HS-27A (cell line): ENCODE measurements at places on chromosomes 13 and 19.

DNA sequence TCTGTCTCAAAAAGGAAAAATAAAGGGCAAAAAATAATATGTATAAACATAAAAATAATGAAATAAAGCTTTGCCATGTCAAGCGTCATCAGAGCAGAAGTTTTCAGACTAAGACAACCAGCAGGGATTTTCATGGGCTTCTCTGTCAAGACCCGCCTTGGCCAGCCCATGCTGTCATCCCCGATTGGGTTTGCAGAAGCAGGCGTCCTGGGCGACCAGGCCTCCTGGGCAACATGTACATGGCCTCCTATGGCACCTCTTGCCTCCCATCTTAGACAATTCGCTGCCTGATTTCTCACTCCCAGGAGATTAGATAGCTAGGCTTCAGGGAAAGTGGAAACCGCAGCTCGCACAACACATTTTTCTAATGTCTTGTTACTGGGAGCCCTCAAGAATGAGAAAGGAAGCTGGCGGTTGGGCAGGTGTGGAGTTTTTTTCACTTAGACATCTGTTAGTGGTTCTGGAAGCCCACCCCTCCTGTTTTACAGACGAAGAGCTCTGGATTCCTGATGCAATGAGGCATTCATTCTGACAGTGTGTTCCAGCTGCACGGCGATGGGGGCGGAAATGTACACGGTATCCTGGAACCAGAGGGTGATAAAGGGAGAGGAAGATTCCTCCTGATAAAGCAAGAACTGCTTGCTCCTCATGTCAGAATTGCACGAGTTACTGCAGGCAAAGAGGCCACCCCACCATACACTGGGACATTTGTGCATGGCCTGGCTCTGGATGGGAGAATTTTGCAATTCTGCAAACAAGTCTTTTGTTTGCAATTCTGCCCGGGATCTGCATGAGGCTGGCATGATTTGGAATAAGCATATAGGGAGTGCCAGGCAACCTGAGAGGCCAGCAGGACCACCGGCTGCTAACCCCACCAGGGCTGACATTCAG is 47.4 kb upstream of the KATNAL1 start:
- no peak for DNase-seq

DNA sequence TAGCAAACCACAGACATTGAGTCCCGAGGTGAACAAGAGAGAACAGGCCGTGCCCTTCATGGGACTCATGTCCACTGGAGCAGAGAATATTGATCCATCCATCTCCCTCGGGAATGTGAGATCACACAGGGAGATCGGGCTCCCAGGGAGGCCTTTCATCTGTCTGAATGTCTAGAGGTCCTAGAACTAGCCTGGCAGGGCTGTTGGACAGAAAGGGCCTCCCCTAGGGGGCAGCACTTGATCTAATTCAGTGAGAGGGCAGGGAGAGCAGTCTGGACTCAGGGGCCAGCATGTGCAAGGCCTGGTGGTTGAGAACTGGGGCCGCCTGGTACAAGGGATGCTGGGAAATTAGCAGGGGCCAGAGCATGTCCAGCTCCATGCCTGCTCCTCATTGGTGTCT is 4.3 kb downstream of the RUVBL2 start:
- DNase-seq = no peak

GRCh38 chr19:3879656-3880055 is 829 bp upstream of the ATCAY start:
- DNase-seq = no peak

DNA sequence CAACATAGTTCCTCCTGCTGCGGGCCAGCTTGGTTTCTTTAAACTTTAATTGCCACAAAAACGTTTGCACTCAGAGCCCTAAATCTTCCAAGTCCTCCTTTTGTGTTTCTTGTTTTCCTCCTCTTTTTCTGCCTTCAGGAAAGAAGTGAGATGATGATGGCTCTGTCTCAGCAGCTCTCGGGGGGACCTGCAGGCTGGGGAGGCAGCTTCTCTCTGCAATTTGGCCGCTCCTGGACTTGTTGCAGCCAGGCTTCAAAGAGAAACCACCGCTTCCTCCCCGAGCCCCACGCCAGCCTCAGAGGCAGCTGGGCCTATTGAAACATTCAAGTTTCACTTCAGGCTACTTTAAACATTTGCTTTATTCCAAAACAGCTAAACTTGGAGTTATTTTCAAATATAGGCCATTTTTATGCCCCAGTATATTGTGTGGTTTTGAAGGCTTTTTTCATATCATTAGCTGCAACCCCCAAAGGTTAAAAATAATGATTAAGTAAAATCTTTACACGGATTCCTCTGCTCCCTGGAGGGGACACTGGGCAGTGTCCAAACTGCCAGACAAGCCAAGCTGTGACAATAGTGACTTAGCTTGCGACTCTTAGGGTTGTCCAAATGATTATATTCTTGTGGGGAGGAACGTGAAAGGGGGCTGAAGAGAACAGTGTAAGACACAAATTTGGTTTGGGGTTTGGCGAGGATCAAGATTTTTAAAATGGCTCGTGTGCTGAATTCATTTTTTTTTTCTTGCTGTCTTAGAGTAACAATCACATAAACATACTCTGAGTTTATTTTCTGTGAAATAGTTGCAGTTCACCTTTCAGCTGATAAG is 330.8 kb downstream of the DLEU7 start:
- no peak for DNase-seq

DNA sequence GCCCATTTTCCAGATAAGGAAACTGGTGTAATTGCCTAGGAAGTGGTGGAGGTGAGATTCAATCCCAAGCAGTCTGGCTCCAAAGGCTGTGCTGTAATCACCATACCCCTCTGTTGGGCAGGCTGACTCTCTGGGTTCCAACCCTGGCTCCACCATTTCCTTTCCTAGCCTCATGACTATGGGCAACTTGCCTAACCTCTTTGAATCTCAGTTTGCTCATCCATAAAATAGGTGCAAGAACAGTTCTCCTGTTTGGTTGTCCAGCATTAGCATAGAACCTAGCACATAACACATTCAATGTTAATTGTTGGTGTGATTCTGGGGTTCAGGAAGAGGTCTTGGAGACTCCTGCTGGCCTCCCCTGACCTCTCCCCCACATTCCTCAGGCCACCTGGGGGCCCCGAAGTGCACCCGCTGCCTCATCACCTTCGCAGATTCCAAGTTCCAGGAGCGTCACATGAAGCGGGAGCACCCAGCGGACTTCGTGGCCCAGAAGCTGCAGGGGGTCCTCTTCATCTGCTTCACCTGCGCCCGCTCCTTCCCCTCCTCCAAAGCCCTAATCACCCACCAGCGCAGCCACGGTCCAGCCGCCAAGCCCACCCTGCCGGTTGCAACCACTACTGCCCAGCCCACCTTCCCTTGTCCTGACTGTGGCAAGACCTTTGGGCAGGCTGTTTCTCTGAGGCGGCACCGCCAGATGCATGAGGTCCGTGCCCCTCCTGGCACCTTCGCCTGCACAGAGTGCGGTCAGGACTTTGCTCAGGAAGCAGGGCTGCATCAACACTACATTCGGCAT is 2.2 kb downstream of the ZNF576 start:
- no peak for DNase-seq

GRCh38 chr13:113420833-113421600 is 32.3 kb downstream of the ADPRHL1 start:
- no peak for DNase-seq

- DNase-seq = no peak
Measured at GRCh38 chr19:48170817-48171347, 402 bp downstream of the ZSWIM9 start.

GRCh38 chr19:34454091-34454490 is 25.9 kb downstream of the UBA2 start:
- no peak for DNase-seq

GRCh38 chr19:13010038-13010991 is 15.0 kb downstream of the NFIX start:
- no peak for DNase-seq

DNA sequence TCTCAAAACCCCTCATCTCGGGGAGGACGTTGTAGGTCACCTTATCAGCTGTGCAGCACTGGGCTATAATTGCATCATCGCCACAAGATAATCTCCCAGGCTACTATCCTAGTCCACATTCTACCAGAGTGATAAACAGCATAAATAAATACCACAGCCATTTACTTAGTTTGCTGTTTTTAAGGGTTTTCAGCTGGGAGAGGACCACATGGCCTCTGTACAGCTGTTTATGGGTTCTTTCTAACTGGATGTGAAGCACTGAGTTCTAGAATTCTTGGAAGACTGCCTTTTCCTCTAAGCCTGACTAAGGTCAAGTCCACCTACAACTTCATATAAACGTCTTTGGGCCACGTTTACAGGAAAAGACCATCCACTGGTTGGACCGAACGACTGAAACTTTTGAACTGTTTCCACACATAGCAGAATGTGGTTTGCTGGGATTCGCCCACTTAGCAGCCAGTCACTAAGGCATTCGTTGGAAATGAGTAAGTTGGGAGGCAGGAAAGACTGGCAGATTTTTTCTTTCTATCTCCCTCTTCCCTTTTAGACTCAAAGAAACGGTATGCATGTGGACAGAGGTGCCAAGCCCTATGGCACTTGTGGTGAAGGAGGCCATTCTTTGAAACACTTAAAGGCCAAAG is 752.5 kb upstream of the SGCG start:
- DNase-seq = no peak

DNA sequence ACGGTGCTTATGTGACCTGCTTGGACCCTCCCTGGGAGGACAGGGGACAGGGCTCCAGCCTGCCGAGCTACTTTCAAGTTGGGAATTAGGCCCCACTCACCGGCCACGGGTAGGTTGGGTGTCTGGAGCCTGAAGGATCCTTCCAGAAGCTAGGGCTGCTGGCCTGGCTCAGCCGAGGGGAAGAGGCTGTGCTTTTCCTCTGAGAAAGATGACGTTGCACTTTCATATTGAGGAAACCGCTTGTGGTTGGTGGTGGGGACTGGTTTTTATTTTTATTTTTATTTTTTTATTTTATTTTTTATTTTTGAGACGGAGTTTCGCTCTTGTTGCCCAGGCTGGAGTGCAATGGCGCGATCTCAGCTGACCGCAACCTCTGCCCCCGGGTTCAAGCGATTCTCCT is at the start of gene TMEM150B:
TMEM150B (minus strand) TSS at position 170 of the 400 bp plus-strand sequence. CDS start 4,305 bp downstream, outside the sequence.
- DNase-seq = no peak

- DNase-seq = no peak
Measured at GRCh38 chr13:97567510-97568243, 133.7 kb downstream of the RAP2A start.
